ENCODE measurements at places on chromosomes 12 and 14.

DNA sequence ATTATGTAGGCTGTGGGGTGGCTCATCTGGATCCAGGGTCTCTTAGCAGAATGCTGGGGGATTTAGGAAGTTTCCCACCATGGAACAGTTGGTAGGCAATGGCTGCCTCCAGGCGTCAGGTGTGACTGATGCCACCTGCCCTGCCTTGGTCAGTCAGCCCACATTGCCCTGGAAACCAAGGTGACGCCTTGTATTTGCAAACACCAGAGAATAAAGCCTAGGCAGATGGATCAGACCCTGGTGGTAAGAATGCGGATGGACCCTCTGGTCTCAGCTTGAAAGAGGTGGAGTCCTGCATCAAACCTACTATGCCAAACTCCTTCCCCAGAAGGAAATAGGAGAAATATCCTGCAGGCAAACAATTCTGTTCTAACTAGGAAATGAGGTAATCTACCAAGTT lies 38.2 kb downstream of the NCKAP5L start:
- no peak for DNase-seq

- no peak for DNase-seq
Measured at GRCh38 chr12:98823012-98823411, 177.9 kb downstream of the APAF1 start.

DNA sequence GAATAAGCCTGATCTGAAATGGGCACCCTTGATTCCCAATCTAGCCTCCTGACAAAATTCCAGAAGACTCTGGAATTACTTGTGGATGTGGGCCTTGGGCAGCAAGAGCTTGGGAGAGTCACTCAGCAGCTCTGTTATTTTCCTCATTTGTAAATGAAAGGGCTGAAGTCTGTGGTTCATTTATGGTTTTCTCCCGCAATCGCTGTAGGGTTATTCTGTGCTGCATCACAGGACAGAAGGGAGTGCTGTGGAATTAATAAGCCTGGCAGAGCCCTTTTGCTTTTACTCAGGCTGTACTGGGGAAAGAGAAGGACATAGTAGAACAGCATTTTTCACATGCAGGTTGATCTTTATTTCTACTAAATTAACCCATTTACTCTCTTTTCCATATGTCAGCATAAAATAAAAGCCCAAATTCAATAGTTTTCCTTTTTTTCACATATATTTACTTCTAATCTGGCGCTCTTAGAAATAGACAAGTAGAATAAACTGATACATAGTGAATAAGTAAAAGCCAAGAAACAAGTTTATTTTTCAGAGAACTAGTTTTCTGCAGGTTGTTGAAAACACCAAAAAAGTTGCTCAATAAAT lies 49.2 kb downstream of the DUSP16 start:
- peak; percentile 71 for DNase-seq

- DNase-seq, result no peak
Measured at GRCh38 chr14:54435500-54435981, 5.6 kb downstream of the CNIH1 start.

Data from foreskin melanocyte (primary cell).